ENCODE measurements at places on chromosomes 4 and X.
A peak's percentile ranks its signal among the peaks of the same experiment; 100 is the strongest.

DNA sequence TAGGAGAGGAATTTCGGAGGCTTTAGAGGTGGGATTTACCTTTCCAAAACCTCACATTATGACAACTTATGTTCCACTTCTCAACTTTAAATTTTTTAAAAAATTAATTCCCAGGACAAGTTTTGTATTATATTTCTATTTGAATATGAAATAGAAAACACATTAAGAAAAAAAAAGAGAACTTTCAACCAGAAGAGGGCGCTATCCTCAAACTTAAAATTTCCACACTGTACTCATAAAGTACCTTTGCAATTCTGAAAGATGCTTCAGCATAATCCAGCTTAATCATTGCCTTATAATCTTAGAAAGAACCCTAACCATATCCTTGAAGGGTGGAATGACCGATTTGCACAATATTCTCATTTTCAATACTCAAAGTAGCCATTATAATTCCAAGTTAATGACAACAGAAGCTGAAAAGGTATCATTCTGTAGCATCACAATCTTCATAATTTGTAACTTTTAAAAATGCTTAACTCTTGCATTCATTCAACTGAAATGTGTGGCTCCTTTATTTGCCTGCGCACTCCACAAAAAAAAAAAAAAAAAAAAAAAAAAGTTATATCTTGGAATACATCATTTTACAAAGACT, 158.0 kb downstream of the KCNIP4 start:
- no peak for DNase-seq

DNA sequence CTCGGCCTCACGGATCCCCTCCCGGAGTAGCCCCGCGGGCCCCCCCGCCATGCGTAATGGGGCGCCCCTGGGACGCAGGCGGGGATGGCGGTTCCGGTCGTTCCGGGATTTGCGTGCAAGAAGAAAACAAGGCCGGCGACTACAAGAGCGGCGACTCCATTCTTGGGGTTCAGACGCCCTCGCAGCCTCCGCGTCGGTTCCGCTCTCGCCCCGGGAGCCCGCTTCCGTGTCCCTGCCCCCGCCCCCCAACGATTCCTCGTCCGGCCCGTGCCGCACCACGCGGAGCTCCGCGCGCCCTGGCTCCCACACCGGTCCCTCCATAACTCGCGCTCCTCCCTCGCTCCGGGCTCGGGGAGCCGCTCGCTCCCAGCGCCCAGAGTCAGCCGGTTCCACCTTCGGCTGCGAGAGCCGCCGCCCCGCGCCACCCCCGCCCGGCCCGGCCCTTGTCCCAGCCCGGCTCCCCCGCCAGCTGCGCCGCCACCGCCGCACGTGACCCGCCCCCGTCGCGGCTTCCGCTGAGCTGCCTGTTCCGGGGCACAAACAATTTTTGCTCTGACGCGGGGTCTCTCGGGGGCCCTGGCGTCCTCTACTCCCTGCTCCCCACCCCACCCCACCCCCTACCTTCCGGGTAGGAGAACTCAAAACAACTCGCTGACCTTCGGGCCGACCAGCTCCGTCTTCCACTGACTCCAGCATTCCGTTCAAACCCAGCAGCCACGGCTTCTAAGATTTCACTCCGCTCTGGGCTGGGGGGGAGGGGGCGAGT, 78.8 kb upstream of the BCOR start:
- peak; percentile 75 for DNase-seq

GRCh38 chr4:42050516-42051249, 60.4 kb downstream of the SLC30A9 start:
- DNase-seq = no peak

DNA sequence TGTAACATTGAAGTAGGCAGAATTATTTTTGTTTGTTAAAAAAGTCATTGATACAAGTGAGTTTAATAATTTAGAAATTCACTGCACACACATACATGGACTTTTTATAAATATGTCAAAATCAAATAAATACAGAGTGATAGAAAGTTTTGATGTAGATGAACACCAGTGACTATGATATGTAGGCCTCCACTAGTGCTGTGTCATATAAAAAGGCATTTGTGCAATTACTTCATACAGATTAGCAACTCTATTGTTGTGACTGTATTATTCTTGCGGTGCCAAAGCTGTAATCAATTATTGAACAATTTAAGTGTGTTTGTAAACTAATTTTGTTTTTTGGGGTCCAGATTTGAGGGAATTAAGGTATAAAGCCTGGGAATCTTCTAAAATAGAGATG, 366.2 kb upstream of the PITX2 start:
- DNase-seq = no peak

- DNase-seq = no peak
Measured at GRCh38 chr4:163167333-163167626, 590 bp upstream of the NAF1 start.

GRCh38 chr4:169612871-169613859, 782 bp upstream of the NEK1 start:
- DNase-seq = peak; percentile 55

DNA sequence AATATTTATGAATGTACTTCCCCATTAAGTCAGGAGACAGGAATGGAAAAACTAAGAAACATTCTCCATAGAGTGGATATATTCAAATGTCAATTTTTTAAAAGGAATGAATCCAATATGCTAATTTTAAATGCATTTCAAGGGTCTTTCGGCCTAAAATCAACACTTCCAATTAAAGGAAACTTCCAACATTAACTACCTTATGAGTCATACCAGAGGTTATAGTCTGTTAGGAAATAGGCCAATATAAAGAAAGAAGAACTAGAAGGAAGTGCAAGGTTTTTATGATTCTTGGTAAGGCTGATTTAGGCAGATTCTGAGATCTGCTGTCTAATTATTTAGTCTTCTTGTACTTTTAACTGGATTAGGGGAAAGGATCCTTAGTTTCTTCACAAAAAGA, 260.1 kb upstream of the EDNRA start:
- no peak for DNase-seq

DNA sequence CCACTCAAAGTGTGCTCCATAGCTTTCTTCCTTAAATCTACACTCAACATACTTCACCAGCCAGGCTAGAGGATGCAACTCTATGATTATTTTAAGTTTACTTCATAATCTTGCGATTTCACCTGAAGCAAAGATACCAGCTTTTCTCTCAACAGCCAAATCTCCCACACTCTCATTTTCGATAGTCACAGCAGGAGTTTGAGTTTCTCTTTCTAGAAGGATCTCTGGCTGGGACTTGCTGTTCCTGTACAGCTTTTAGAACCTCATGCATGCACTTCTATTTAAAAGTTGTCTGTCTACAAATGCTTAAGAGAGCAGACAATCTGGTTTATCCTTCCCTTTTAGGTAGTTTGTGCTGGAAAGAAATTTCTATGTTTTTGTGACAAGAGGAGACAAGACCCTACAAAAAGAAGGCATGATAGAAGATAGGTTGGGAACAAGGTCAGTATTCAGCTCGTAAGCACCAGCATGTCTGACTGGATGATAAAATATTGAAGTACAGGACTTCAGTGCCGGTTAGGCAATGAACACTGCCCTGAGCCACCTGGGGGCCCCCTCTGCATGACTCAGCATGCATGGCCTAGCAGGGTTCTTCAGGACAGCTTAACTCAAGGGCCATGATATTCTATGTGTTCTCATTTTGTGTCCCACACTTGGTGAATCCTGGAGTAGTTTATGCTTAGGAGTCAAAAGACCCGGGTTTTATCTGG, 65.6 kb downstream of the ATXN3L start:
- peak; percentile 9 for DNase-seq

DNA sequence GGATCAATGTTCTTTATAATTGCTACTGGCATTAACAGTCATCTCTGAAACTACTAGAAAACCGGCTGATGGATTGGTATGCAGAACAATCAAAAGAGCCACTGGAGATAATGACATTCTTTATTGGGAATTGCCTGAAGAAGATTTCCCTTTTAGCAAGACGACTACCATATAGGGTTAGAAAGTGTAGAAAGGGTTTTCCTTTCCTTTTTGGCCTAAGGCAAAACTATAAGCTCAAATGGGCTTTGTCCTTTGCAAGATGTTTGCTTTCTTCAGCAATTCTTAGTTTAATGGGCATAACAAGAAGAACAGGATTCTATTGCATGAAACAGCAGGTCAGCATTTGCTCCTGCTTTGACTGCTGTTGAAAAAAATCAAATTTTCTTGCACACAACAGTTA, 214.2 kb upstream of the PCDH10 start:
- no peak for DNase-seq

DNA sequence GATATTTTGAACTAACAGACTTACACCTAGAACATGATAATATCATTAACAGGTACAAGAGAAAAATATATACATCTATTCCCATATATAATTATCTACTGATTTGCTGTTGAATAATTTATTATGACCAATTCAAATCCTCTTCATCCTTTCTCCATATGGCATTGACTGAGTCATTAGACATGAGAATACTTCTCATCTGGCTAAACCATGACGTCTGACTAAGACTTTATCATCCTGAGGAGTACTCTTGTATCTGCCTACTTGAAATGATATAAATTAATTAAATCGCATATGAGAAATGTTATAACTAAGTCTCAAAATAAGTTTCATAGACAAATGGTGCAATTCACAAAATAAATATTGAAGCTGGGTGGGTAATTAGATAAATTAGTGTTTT, 67.4 kb downstream of the EMCN start:
- DNase-seq = no peak

- DNase-seq = no peak
Measured at GRCh38 chr4:99610605-99611175, 36.1 kb downstream of the MTTP start.

DNA sequence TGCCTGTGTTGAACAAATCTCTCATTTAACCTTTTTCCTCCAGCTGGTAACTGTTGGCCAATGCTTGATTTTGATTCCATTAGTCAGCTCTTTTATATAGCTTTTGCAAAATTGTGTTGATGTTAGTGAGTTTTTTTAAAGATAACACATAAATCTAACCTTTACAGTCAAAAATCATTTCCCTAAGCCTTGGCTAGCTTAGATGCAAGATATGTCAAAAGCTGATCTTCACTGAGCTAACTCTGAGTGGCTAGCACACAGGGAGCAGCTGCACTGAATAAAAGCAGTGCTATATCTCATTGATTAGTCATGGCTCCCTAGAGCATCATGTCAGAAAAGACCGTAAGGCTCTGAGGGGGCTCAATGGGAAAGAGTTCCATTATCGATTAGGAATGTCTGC, 78.7 kb downstream of the PPARGC1A start:
- DNase-seq = no peak

GRCh38 chrX:110167952-110168451, 149.9 kb downstream of the AMMECR1 start:
- peak; percentile 42 for DNase-seq

- DNase-seq = no peak
Measured at GRCh38 chr4:26858947-26859401, 1.7 kb upstream of the STIM2 start.

DNA sequence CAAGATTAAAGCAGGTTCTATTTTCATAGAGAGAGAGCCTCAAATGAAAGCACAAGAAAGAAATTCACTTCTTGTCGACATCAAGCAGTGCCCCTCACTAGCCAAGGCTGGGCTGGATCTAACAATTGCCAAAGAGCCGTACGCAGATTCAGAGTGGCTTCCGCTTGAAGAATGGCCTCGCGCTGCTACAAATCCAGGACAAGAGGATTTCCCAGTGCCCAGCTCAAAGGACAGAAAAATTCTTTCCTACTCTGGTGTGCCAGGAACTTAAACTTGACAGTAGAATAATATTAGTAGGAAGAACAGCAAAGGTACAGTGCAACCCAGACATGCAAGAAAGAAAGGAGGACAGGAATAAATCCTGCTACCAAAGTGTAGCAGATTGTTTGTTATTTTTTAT, 56.5 kb upstream of the PPARGC1A start:
- no peak for DNase-seq

DNA sequence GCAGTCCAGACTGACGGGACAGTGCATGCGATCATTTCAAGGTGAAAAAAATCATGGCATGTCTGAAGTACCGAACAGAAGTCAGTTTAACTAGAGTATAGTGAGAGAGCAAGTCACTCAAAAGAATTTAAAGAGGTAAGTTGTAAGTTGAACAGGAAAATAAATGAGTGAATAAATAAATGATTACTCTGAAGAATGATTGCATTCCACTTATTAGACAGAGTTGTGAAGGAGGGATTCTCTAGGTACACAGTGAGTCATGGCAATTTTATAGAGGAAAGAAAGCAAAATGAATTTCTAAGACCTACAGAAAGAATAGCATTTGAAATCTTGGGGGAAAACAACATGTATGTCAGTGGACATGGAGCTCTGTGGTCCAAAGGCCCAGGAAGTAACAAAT, 37.1 kb upstream of the SLC7A11 start:
- DNase-seq = no peak

DNA sequence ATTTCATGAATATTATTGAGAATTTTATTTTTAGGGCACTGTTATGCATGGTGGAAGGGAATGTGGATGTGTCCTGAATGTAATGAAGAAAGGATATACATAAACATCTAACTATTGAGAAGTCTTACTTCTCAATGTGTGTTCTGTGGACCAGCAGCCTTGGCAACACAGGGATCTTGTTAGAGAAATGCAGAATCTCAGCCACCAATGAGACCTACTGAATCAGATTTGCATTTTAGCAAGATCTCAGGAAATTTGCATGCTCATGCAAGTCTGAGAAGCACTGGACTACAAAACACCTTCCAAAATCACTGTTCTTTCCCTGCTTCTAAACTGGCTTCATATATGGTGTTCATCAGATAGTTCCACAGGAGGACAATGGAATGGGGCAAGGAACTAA, 139.7 kb upstream of the WDFY3 start:
- no peak for DNase-seq

GRCh38 chr4:38591617-38592337, 72.2 kb upstream of the KLF3 start:
- DNase-seq = no peak

- no peak for DNase-seq
Measured at GRCh38 chr4:42554072-42554471, 102.8 kb downstream of the ATP8A1 start.

DNA sequence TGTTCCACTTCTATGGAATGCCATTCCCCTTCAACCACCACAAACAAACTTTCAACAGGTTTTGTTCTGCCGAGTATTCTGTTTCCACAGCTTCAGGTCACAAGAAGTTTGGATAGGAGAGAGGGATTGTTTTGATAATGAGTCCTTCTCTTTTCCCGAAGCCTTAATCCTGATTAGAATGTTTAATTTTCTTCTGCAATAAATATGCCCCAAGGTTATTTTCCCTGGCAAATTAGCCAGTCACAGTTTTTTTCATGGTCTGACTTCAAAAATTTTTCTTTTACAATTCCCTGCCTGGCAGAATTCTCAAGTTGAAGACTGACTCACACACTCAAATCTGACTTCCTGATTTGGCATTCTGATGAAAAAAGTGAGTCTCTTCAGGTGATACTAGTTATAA, 33.1 kb upstream of the EDNRA start:
- DNase-seq = no peak

- DNase-seq = no peak
Measured at GRCh38 chr4:25788703-25789238, 74.0 kb downstream of the SEL1L3 start.
